ENCODE measurements at places on chromosomes 2 and 18.

DNA sequence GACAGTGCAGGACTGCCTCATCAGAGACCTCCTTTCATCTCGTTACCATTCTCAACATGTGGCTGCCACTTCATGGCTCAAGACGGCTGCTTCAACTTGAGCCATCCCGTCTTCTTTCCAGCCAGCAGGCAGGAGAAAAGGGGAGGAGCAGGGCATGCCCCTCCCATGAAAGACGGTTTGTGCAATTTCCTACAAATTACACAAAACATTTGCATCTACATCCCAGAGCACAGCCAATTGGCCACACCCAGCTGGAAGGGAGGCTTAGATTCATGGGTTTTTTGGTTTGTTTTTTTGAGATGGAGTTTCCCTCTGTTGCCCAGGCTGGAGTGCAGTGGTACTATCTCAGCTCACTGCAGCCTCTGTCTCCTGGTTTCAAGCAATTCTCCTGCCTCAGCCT lies 11.8 kb downstream of the UCN start:
- no peak for DNase-seq

- no peak for DNase-seq
Measured at GRCh38 chr18:58224425-58224750, 180.4 kb downstream of the NEDD4L start.

GRCh38 chr18:24248359-24248758 lies 109.5 kb downstream of the CABYR start:
- no peak for DNase-seq

DNA sequence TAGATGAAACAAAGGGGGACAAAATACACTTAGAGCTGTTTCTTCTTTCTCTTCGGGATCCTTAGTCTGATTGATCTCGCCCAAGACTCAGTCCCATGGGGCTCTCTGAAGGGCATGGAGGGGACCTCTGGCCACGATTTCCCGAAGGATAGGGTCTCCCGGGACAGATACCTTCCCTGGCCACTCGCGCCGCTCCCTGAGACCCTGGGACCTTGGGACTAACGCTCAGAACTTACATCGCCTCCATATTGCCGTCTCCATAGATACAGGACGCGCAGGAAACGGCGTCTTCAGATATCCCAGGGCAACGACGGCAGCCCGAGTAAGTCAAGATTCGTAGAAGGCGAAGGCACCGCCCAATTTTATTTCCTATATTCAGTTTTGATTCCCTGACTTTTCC lies at the start of gene CFAP65:
TSS of gene CFAP65 (minus strand) at position 265 of the 400 bp plus-strand sequence. CDS start 2,468 bp downstream, outside the sequence.
- no peak for DNase-seq

- no peak for DNase-seq
Measured at GRCh38 chr2:18799397-18799796, 210.0 kb upstream of the NT5C1B start.

- DNase-seq, result no peak
Measured at GRCh38 chr2:43040084-43040854, 186.1 kb downstream of the ZFP36L2 start.

GRCh38 chr2:55089726-55090125 lies 39.5 kb upstream of the RTN4 start:
- no peak for DNase-seq

GRCh38 chr18:59301929-59302328 lies 16.5 kb downstream of the CPLX4 start:
- no peak for DNase-seq

DNA sequence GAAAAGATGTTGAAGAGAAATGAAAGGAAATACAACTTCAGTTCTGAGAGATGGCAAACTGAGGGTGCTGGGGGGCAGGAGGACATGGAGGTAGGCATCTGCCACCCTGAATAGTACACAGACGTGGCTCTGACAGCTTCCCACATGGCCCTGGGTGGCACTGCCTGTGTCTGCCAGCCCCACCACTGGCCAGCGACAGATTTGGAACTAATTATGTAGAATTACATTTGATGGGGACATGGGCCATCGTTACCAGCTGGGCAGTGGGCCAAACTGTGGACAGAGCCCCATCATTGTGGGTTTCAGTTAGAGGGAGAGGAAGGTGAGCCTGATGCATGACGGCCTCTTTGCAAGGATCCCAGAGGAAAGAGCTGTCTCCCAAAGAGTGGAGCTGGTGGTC lies 216.0 kb upstream of the HAAO start:
- no peak for DNase-seq

DNA sequence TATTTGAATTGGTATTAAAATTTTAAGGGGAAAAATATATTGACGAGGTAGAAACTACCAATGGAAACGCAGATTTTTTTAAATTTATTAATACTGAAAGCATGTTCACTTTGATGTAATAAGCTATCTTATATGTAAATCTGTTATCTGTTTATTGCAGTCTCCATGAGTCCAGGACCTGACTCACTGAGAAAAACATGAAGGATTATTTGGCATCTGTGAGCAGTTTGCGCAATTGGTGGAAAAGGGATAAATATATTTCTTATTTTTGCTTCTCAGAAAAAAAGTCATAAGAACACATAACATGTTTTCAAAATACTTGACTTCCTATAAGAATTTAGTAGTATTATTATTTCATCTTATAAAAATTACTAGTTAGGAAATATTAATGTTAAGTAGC lies 561.4 kb downstream of the ADCYAP1 start:
- no peak for DNase-seq

GRCh38 chr18:40437517-40437916 lies 1517.5 kb upstream of the PIK3C3 start:
- no peak for DNase-seq

DNA sequence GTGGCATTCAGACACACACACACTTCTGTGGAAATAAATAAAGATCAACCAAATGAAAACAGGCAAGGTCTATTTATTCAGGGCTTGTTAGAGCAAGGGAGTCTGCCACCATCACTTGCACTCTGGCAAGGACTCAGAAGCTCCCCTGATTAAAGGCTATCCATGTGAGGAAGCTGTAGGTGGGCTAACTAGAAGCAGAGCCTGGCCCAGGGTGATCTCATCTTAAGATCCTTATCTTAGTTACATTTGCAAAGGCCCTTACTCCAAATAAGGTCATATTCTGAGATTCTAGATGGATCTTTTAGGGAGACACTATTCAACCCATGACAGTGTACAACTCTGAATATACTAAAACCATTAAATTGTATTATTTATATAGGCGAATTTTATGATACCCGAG lies 190.0 kb upstream of the SRD5A2 start:
- DNase-seq, result no peak
